ENCODE measurements at places on chromosomes 1 and 21. TPM values are rescaled to one million over a fixed set of nuclear protein-coding genes. Genes with fewer than 3 reads are reported as not detected.

Gene SAMSN1
- 6.2 TPM for total RNA-seq

Gene CYP4A22
- total RNA-seq: 0.47 TPM

Gene CIART
- total RNA-seq: 3.2 TPM

Gene TMEM240
- total RNA-seq: 6.3 TPM

Gene CDA
- total RNA-seq: 4.3 TPM

Gene THEM5
- 0.41 TPM for total RNA-seq

Gene HSPG2
- total RNA-seq: 313 TPM

Gene ALX3
- total RNA-seq: not detected

Gene UBE2U
- not detected for total RNA-seq

Data from metanephros (tissue), 2 donors.